Suprapubic skin (tissue), 4 donors: ENCODE measurements at places on chromosomes 1 and 21.

GRCh38 chr1:13801655-13802486, 101.9 kb downstream of the PRDM2 start:
- DNase-seq: no peak

DNA sequence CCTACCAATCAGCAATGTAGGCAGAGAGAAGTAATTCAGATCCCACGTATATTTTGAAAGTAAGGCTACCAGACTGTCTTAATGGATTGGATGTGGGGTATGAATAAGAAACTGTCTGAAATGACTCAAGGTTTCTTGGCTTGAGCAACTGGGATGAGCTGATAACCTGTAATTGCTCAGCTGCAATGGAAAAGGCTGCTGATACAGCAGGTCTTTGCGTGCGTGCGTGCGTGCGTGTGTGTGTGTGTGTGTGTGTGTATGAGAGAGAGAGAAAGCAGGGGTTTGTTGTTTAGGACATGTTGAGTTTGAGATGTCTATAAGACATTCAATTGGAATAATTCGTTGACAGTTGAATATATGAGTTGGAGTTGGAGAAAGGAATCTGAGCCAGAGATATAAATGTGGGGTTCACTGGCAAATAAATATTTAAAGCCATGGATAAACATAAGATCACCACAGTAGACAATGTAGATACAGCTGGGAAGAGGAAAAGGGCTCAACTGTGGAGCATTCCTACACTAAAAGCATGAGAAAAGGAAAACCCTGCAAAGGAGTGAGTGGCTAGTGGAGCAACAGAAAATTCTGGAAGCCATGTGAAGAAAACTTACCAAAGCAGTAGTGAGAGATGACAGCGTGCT, 72.9 kb downstream of the UCHL5 start:
- no peak for DNase-seq

GRCh38 chr1:78703806-78704205, 54.2 kb downstream of the IFI44 start:
- no peak for DNase-seq

DNA sequence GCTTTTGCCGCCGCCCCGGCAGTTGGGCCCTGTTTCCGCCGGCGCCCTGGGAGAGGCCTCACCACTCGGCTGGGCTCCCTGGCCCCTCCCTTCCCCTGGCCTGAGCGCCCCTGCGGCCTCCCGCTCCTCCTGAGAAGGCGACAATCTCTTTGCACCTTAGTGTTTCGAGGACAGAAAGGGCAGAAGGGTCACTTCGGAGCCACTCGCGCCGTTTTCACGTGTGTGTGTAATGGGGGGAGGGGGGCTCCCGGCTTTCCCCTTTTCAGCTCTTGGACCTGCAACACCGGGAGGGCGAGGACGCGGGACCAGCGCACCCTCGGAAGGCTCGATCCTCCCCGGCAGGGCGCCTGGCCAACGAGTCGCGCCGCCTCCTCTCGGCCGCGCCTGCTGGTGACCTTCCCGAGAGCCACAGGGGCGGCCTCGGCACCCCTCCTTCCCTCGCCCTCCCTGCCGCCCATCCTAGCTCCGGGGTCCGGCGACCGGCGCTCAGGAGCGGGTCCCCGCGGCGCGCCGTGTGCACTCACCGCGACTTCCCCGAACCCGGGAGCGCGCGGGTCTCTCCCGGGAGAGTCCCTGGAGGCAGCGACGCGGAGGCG, 432 bp upstream of the SIM2 start:
- no peak for DNase-seq

DNA sequence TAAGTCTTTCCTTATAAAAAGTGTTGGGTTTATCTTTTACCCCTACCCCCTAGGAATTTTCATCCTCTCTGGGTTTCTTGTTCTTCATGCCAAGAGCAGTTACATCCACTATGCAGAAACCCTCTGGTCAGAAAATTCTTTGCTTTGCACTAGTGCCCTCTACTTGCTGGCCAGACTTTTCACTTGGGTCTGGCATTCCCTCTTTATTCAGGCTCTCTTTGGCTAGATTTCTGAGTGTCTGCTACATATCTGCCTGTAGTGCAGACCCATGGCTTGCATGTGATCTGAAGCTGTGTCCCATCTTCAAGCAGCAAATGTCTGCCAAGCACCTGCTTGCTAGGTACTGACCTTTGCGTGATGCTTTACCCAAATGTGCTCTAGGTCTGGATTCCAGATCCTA, 237.0 kb downstream of the GPATCH2 start:
- DNase-seq: no peak

DNA sequence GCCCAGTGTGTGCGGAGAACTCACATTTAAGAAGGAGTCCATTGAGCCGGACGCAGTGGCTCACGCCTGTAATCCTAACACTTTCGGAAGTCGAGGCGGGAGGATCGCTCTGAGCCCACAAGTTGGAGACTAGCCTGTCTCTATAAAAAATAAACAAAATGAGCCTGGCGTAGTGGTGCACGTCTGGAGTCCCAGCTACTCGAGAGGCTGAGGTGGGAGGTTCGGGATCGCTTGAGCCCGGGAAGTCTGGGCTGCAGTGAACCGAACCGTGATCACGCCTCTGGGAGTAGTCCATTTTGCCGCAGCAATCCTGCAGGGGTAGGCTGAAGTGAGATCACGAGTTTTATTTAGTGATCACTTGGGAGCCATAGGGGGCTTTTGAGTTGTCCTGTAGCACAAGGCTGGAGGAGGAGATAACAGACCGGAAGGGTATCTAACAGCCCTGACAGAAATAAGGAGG, 497 bp upstream of the FUCA1 start:
- no peak for DNase-seq

DNA sequence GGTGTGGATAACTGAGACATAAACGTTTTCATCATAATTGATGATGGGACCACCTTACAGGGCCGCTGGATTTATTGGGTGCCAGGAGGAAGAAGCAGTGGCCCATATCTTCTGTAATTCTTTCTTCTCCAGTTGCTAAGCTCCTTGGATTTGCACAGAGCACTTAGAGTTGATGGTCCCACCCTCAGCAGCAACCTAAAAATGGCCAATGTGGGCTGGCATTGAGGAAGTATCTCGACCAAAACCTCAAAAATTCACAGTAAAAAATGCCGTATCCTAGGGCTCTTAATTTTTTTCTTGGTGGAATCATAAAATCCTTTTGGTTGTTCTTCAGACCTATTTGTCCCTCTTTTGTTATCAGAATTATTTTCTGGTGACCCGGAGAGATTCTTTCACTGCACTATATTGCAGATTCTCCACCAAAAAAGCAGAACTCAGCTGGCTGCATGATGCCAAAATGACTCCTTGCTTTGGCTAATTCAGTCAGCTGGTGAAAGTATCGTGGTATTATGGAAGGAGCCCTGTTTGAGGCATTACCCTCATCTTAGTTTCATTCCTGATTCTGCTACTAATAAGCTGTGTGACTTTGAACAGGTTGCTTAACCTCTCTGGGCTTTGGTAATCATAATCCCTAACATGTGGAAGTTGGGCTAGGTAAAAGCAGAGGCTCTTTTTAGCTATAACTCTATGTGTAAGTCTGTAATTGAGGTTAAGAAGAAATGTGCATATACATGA, 27.6 kb downstream of the KIRREL1 start:
- DNase-seq: no peak

DNA sequence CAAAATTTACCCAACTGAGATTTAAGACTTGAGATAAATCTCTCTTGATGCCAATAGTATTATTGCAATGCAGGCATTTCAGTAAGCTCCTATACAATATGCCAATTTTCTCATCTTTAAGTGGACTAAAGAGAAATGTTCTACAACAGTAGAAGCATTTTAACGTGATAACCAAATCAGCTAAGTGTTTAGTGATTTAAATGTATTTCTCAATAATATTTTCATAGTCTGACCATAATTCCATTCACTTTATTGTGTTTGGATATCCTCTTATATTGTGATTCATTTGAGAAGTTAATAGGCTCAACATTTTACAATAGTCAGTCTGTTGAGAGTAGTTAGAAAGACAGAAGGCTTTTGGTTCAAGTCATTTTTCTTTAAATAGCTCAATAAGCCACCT, 44.6 kb upstream of the DR1 start:
- no peak for DNase-seq

DNA sequence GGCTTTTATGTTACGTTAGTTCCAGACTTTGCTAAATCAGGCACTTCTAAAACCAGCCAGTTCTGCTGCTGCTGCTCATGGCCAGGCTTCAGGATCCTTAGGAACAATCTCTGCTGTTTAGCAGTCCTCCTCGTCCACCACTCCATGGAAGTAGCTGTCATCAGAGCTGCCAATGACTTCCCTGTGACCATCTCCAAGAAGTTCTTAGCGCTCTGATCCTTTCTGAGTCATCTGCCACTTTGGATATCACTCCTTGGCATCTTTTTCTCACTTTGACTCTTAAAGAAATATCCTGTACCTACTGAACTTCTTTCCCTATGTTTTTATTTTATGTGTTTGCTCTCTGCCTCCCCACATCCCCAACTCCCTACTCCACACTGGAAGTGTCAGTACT, 14.7 kb upstream of the IRF2BP2 start:
- no peak for DNase-seq

- peak; percentile 85 for DNase-seq
Observed at GRCh38 chr1:36384542-36385409, 948 bp downstream of the STK40 start.

GRCh38 chr1:86423873-86424272, at the start of gene CLCA2:
Gene CLCA2, plus strand, starts transcription at chr1:86424171. Its CDS starts 77 bp downstream, at chr1:86424248.
- no peak for DNase-seq

- DNase-seq: no peak
Observed at GRCh38 chr1:159092036-159092760, 15.6 kb upstream of the AIM2 start.

GRCh38 chr1:44359234-44359935, 4.3 kb upstream of the ERI3 start:
- DNase-seq: no peak

- DNase-seq: no peak
Observed at GRCh38 chr1:117368116-117369108, 1.2 kb downstream of the MAN1A2 start.

- no peak for DNase-seq
Observed at GRCh38 chr21:19368944-19369343, 965.4 kb upstream of the TMPRSS15 start.

- no peak for DNase-seq
Observed at GRCh38 chr1:209844695-209845407, 17.1 kb downstream of the UTP25 start.

DNA sequence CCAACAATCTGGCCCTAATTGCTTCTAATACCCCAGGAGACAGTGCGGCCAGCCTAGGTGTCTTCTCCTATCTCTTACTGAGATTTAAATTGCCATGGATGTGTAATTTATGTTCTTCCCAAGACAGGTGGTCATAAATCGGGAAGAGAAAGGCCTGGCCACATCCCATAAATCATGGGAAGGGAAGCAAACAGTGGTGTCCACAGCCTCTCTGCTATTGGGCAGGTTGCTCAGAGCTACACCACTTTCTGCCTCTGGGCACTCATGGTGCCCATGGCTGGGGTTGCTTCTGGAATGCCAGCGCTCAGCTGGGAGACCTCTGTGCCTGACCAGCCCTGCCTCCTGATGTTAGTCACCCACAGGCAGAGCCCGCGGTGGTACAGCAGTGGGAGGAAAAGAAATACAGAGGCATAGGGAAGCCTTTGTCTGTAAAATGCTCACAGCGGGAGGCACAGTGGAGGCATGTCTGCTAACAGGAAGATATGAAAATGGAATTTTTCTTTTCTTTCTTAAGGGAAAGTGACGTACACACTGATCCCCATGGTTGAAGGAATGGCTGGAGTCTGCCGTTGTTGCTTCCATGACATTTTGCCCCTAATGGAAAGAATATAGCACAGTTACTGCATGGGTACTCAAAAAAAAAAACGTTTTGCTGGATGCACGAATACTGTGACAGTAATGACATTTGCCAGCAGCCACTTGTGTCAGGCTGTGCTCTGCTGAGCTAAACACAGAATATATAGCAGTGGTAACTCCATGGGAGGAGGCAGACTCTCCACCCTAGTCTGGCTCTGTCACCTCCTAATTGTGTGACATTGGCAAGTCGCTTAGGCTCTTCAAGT, 21.9 kb downstream of the MTARC1 start:
- no peak for DNase-seq

DNA sequence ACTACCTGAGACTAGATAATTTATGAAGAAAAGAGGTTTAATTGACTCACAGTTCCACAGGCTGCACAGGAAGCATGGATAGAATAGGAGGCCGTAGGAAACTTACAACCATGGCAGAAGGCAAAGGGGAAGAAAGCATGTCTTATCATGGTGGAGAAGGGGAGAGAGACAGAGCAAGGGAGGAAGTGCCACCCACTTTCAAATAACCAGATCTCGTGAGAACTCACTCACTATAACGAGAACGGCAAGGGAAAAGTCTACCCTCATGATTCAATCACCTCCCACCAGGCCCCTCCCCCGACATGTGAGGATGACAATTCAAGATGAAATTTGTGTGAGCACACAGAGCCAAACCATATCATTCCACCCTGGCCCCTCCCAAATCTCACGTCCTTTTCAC, 4.7 kb upstream of the C21orf91 start:
- DNase-seq: no peak

DNA sequence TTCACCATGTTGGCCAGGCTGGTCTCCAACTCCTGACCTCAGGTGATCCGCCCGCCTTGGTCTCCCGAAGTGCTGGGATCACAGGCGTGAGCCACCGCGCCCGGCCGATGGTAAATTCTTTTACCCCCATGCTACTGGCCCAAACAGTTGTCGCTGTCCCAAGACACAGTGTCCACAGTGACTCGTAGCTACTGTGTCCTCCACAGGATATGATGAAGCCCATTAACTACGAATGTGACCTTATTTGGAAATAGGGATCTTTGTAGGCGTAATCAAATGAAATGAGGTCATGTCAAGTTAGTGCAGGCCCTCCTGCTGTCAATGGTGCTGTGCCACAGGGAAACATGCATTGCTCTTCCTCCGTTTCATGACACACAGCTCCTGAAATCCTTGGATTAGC, 8.5 kb downstream of the FNDC10 start:
- no peak for DNase-seq

- no peak for DNase-seq
Observed at GRCh38 chr1:81158592-81158991, 642.1 kb upstream of the ADGRL2 start.

DNA sequence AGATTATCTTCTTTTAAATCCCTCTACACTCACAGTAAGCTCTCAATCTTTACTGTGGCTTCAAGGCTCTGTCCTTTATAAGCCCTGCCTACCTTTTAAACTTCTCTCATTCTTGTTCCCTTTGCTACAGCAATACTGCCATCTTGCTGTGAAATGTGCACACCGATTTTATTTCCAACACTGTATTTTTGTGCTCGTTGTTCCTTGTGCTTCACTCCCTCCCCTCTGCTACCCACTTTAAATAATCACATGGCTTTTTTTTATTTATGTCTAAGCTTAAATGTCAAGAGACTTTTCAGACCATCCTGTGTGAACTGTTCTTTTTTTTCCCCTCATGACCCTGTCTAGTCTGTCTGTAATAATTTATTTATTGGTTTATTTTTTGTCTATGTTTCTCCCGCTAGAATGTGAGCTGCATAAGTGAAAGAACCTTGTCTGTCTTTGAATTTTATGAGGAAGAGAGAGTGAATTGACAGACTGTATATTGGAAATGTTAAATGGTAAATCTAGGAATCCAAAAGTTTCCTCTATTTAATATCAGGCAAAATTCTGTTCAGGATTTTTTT, 45.7 kb downstream of the ABCD3 start:
- no peak for DNase-seq
